Activated T-cell treated with anti-CD3 and anti-CD28 coated beads for 48 hours (primary cell): ENCODE measurements at places on chromosomes 13 and 19.

- DNase-seq = no peak
Observed at GRCh38 chr19:36483653-36484052, 5.7 kb downstream of the ZNF566 start.

DNA sequence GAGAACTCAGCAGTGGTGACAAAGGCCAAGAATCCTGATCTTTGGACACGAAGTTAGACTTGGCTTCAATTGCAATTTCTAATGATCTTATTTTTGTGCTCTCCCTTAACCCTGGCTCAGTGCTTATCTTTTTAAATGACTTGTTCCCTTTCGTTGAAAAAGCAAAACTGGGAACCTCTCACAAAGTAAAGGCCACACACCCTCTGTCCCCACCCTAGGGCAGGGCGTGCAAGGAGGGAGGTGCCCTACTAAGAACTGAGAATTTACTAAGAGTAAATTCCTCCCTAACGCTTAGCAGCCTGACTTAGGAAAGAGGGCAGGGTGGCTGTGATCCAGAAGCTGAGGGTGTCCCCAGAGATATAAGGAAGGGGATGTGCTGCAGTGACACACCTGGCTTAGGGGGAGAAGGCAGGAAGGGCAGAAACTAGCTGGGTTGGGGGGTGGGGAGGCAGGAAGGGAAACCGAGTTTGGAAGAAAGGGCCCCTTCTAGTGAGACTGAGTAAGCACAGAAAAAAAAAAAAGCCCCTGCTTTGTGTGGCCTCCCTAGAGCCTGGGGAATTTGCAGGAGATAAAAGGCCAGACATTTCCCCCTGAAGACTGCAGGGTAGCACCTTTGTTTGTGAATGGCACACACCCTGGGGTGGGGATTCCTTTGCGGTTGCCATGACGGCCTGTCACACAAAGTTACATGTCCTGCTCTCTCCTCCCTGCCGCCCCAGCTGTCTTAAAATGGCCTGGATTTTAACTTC lies 435.1 kb downstream of the EFNB2 start:
- DNase-seq = no peak

GRCh38 chr13:100658363-100658762 lies 16.2 kb downstream of the TMTC4 start:
- no peak for DNase-seq

DNA sequence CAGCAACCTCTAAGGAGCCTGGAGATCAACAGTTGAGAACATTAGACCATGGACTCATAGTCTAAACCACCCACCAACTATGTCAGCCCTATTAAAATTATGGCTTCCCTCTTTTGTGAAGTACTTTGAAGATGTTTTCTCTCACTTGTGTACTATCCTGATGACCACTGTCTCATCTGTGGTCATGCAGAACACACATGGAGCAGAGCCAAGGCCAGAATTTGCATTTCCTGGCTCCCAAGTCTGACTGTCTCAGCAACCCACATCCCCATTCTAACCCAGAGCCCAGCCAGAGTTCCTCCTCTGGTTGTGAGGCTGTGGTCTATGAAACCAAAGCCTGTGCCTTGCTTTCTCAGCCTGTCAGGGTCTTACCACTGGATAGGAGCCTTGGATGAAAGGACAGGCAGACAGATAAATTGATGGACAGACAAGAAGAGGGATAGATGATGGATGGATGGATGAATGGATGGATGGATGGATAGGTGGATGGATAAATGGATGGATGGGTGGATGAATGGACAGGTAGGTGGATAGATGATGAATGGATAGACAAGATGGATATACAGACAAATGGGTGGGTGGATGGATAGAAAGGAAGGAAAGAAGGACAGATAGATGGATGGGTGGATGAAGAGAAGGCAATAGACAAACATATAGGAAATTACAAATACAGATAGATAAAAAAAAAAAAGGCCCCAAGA lies 35.4 kb downstream of the ZNF557 start:
- no peak for DNase-seq

DNA sequence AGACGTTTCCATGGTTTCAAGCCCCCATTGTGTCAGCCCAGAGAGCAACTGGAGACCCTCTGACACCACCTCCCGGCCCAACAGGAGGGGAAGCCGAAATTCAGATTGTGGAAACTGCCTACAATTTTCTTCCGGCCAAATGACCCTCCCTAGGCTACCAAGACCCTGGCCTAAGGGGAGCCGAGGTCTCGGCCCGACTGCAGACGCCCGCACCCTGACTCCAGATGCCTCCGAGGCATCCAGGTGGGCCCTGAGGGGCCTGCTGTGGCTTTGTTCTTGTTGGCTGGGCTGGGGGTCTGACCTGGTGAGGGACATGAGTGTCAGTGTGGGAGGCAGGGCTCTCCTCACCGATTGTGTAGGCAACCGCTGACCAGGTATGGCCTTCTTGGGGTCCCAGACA lies 9.6 kb downstream of the MEX3D start:
- DNase-seq = no peak

DNA sequence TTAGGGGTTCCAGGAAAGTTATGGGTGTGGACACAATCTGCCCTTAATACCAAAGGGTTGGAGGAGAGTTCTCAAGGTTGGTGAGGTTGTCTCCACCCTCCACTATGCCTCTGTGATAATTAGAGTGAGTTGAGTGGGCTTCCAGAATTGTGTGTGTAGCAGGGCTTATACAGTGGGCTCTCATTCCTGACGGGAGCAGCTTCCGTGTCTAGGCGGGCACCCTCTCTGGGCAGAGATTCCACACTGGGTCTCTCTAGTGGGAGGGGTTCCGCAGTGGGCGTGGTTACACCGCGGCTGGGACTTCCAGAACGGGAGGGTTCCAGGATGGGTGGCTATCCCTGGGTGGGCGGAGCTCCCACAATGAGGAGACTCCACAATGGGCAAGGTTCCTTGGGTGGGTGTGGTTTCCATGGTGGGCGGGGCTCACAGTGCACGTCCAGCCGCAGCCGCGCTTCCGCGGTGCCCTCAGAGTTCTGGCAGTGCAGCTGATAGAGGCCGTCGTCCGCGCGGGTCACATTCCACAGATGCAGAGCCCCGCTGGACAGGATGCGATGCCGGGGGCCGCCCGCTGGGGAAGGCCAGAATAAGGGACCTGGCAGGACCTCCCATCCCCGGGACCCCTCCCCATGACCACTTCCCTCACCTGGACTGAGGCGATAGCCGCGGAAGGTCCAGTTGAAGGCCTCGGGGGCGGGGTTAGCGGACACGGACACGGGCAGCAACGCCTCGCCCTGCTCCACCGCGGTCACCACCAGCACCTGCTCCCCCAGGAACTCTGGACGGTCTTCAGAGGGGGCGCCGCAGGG lies 8.4 kb downstream of the NPHS1 start:
- no peak for DNase-seq

- DNase-seq = peak; percentile 77
Observed at GRCh38 chr19:13849991-13850909, 26.7 kb upstream of the NANOS3 start.

DNA sequence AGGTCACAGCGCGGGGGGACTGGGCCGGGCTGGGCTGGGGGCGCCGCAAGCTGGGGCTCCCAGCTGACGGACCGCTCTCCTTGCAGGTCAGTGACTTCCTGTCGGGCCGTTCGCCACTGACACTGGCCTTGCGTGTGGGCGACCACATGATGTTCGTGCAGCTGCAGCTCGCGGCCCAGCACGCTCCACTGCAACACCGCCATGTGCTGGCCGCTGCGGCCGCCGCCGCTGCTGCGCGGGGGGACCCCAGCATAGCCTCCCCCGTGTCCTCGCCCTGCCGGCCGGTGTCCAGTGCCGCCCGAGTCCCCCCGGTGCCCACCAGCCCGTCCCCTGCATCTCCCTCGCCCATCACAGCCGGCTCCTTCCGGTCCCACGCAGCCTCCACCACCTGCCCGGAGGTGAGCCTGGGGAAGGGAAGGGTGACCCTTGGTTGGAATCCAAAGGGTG lies 5.7 kb downstream of the MIDN start:
- DNase-seq = no peak

GRCh38 chr19:58521651-58522050 lies 2.0 kb upstream of the ZBTB45 start:
- no peak for DNase-seq

- DNase-seq = no peak
Observed at GRCh38 chr13:91178099-91178498, 169.4 kb upstream of the MIR17HG start.

DNA sequence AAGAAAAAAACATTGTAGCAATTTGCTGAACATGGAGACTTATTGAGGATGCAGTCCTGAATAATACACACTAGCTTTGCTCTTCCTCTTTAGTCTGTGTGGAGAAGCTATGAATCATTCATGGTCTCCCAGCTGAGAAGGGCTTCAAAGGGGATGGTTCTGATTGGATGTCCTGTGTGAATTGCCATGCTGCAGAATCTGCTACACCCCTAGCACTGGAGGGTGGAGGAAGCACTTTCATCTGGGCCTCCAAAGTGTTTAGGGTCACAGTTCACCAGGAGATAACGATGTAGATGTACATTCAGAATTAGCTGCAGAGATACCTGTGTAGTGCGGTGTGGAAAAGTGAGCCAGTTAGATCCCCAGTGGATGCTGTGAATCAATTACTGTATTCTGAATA lies 321.1 kb upstream of the EDNRB start:
- DNase-seq = no peak

DNA sequence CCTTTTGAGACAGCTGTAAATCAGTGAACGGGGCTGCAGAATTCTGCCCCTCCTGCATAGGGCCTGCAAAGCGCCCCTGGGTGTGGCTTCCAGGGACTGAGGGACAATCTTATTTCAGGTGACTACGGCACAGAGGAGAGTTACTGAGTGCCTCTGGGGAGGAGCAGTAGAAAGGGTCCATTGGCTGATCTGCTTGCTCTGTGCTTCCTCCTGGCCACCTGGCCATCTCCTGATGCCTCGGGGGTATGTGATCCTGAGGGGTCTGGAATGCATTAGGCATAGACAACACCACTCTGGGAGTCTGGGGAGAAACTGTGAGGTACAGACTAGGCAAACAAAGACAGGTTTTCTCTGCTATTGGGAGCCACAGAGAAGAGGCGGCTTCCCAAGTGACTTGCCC lies 2.8 kb downstream of the KCTD15 start:
- no peak for DNase-seq

DNA sequence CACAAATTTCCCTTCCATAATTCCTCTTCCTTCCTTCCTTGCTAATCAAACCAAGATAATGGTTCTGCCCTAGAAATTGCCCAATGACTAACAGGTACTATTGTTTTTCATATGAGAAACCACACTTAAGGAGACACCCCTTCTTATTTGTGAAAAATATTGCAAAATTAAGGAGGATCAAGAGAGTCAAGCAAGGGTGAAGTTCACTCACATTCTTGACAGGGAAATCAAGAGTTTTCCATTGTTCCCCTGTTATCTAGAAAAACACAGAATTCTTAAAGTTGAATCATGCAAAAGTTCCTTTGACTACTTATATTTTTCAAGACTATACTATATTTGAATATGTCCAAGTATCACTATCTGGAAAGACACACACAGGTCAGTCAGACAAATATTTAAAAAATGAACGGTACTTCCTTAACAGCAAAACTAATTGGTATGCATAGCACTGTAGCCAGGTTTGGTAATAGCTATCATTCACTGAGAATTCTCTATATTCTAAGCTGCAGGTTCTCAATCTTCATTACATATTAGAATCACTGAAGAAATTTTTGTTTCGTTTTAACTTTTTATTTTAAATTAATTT lies 897.2 kb downstream of the DIAPH3 start:
- DNase-seq = no peak

DNA sequence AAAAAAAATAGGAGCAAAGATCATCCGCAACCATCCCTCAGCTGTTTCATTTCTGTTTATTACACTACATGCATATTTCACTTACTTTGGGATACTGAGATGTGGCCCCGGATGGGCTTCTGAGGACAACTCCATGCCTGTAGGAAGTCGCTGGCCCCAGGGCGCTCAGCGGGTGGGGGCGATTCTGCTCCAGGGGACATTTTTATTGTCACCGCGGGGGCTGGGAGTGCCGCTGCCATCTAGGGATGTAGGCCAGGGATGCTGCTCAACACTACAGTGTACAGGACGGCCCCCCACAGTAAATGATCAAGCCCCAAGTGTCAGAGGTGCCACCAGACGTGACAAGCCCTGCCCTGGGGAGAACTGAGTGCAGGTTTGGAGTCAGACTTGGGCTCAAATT lies 6.4 kb upstream of the BST2 start:
- DNase-seq = no peak
